CD4-positive, alpha-beta T cell treated with Interleukin-6 for 4 hours (primary cell): ENCODE measurements at places on chromosomes 2 and 18.

DNA sequence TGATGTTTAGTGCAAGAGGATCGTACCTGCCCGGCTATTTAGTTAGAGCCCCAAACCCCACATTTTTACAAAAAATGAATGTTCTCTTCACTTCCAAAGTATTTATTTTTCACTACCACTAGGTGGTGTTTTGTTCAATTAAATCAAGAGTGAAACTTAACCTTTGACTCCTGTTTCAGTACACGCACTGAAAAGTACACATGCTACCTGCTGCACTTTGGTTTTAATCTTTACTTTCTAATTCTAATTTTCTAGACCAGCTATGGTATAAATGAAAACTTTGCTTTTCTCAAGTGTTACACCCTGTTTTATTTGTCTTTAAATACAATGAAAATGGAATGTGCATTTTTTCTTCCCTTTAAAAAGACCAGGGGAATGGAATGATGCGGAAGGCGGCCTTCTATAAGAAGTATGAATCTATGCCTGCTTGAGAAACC is 31.4 kb upstream of the CHN1 start:
- DNase-seq, result no peak

DNA sequence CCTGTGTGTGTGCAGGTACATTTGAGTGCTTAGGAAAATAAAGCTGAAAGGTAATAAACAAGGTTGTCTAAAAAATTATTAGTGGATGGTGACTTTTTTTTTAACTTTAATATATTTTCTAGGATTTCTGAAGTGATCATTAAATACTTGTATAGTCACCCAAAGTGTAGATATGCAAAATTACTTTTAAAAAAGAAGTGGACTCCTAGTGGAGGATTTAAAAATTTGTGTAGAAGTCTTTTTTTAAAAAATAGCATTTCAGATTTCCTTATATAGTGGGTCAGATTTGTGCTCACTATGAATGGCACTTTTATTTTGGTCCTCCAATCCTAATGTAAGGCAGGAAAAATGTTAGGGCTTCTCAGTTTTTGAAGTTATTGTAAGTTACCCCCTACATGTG is 3.9 kb downstream of the GORASP2 start:
- no peak for DNase-seq

GRCh38 chr18:74268933-74269620 is 22.7 kb downstream of the CYB5A start:
- DNase-seq, result no peak

GRCh38 chr2:120667981-120668380 is 67.7 kb upstream of the GLI2 start:
- DNase-seq, result no peak
